ENCODE measurements at places on chromosomes 3 and 15.

GRCh38 chr3:156321945-156322344, 201.6 kb downstream of the KCNAB1 start:
- no peak for DNase-seq

- DNase-seq, result no peak
These were observed 33.4 kb downstream of the ETV5 start for GRCh38 chr3:186075489-186075888.

- DNase-seq, result no peak
These were observed 281.6 kb upstream of the TMCO5A start for GRCh38 chr15:37652646-37653417.

- DNase-seq, result no peak
These were observed 27.5 kb downstream of the RAB6B start for GRCh38 chr3:133868186-133868585.

- DNase-seq, result no peak
These were observed 4.5 kb downstream of the POC1A start for GRCh38 chr3:52149726-52150125.

Measured in activated CD4-positive, alpha-beta T cell treated with anti-CD3 and anti-CD28 coated beads for 48 hours (primary cell).